Neural progenitor cell (in vitro differentiated cells): ENCODE measurements at places on chromosomes 16 and 17. TPM values are rescaled to one million over a fixed set of nuclear protein-coding genes. Genes with fewer than 3 reads are reported as not detected.

Gene G6PC1
- total RNA-seq, result not detected in 2 replicates

- no peak for DNase-seq
Observed at GRCh38 chr17:2611627-2612026, 18.2 kb downstream of the PAFAH1B1 start.

Gene MPO
- total RNA-seq, result not detected in 2 replicates

Gene DCXR
- total RNA-seq, result 36.5 and 64.9 TPM in 2 replicates

GRCh38 chr17:33292981-33293867, at the start of gene ASIC2:
TSS of gene ASIC2 (minus strand) at chr17:33293295.
- DNase-seq, result peak; percentile 89

GRCh38 chr17:3940965-3941698, 23.1 kb downstream of the ATP2A3 start:
- no peak for DNase-seq

DNA sequence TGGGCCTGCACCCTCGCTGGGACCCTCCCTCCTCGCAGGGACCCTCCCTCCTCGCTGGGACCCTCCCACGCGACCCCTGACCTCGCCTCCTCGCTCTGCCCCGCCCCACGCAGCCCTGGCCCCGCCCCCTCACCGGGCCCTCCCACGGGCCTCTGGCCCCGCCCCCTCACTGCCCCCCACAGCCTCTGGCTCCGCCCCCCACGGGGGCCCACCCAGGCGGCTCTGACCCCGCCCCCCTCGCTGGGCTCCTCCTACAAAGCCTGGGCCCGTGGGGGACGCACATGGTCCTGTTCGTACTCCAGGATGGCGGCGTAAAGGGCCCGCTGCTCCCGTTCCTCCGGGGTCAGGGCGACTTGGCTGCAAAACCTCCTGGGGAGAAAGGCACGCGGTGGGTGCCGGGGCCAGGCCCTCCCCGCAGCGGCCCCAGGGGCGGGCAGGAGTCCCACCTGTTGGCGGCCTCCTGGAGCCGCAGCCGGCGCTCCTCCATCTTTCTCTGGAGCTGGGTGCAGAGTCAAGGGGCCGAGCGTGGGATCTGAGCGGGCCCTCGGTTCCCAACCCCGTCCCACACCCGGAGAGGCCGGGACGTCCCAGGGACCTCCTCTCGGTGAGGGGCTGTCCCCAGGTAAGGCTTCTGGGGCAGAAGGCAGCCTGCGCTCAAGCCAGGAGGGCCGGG, 9.0 kb downstream of the VPS9D1 start:
- DNase-seq, result peak; percentile 65

Gene ACSM2A
- total RNA-seq, result not detected in 2 replicates

DNA sequence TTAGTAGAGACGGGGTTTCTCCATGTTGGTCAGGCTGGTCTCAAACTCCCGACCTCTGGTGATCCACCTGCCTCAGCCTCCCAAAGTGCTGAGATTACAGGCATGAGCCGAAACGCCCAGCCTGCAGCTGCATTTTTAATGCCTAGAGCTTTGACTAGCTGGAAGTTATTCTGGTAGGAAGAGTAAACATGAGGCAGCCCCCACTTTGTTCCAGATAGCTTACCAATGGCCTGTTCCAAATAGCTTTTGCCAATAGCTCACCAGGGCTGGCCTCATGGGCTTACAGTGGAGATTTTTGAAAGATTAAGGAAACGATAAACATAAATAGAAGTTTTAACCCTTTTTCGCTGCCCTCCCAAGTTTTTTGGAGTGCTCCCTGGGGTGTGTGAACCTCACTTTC, 9.8 kb downstream of the TRPV2 start:
- DNase-seq, result no peak

DNA sequence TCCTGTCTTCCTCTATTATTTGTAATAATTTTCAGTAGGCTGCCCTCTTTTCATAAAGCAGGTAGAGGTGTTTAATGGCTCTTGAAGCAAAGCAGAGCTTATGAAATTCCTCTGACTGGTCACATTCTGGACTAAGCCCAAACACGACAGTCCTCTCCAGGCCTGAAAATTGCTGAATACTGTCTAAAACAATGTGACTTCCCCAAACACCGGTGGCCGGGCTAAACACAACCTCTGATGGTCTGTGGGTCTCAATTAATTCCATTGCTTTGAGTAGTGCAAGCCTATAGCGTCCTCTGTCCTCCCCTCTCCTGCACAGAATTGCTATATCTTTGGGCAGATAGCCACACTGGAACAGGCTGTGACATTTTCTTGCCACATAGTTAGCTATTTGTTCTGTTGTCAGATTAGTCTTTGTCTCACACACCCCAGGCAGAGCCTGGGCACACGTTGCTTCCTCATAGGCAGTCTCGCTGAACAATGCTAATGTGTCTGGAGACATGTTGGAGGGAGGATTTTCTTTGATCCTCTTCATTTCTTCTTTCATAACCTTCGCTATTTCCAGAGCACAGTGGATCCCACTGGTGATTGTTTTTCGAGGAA, 10.8 kb upstream of the SLFN12L start:
- no peak for DNase-seq

DNA sequence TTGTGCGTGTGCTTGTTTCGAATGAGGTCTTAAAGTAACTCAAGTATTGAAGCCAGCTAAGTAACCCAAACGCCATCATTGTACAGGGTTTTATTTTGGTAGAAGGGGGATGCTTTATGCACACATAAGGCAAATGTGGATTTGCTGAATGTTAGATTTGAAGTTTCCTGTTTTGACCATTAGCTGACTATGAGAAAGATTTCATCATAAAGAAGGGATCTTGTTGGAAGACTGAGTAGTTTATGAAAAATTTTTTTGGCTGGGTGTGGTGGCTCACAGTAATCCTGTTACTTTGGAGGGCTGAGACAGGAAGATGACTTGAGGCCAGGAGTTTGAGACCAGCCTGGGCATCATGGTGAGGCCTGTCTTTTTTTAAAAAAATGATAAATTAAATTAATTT, 10.0 kb upstream of the ZFP3 start:
- no peak for DNase-seq

DNA sequence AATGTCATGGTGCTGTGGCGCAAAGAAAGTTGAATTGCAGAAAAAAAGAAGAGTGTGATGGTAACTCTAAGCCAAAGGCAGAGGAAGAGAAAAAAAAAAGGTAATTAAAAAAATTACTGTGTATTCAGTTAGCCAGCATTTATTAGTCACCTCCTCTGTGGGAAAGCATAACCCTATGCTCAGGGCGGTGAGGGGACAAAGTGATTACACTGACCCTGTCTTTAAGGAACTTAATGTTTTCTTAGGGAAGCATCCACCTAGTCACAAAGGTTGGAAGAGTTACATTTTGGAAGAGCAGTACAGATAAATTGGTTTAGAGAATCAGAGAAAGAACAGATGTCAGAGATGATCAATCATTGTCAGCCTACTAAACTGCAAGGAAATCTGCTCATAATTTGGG, 410.3 kb downstream of the CDH11 start:
- DNase-seq, result no peak

Gene MT4
- not detected in 2 replicates for total RNA-seq

DNA sequence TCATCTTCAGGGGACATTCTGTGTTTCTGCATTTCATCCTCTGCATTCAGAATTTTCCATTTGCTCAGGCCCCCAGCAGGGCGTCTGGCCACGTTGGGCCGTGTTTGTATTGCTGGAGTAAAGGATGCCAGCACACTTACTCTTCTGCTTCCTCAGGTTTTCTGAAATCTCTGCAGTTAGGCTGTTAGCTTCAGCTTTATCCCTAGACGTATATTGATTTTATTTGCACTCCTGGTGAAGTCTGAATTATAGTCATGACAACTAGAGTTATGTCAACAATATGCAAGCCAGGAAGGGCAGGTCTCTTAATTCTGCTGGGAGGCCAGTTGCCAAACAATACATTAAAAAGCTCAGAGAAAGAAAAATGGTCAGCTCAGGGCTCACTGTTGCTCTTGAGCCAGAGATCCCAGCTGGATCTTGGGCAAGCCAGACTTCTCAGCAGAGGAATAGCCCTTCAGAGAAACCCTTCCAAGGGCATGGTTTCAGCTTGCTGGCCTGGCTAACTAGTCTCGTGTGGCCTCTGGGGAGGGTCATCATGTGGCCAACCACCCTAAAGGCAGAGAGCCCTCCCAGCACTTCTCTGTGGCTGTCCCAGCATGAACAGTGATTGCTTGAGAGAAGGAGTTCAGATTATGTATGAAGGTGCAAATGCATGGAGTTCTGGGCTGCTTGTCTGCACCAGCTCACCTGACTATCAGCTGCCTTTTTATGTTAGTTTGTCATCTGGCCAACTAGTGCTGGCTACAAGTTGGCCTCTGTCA, 110.2 kb upstream of the CACNG5 start:
- no peak for DNase-seq

Gene SLC12A4
- 8.8 and 21.1 TPM in 2 replicates for total RNA-seq

DNA sequence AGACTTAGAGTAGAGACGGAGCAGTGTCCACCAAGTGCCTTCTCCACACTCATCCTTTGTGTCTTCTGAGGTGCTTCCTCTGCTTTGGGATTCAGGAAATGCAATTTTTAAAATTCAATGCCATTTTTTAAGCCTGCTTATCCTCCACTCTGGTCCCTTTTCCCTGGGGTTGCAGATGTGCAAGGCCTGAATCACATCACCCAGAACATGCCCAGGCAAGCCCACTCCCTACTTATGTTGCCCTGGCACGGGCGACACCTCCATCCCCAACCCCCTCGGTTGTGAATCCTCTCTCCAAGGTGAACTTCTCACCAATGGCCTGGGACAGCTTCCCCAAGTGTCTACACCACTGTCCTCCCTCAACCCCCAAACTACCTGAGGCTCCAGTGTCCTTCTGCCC, 116.2 kb downstream of the C17orf67 start:
- no peak for DNase-seq

Gene LITAFD
- not detected in 2 replicates for total RNA-seq

- peak; percentile 66 for DNase-seq
Observed at GRCh38 chr17:78979780-78980623, at the start of gene LGALS3BP. TSS of gene LGALS3BP (minus strand) at chr17:78979923. CDS start at chr17:78977191, 2,732 bp downstream.
